ENCODE measurements at places on chromosomes 1 and 21.

GRCh38 chr1:181185461-181185860 is 97.0 kb downstream of the IER5 start:
- DNase-seq: no peak

GRCh38 chr21:33402001-33402979 is 923 bp upstream of the IFNGR2 start:
- DNase-seq: peak; percentile 81

- no peak for DNase-seq
These were observed 707 bp upstream of the GPR153 start for GRCh38 chr1:6261615-6261995.

DNA sequence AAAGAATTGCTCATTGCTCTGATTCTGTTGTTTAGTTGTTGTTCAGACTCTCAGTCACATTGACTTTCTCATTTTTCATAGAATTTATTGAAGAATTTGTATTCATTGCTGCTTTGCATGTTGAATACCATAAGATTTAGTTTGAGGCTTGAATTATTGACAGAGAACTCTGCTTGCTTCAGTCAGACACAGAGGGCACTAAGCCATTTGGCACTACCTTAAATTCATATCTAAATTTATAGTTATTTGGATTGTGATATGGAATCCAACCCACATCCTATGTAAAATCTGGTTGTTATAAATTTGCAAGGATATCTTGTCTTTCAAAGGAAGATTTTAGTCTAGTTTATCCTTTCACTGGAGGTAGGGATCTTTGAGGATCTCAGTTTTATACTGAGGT is 1748.6 kb downstream of the BRINP3 start:
- no peak for DNase-seq

- no peak for DNase-seq
These were observed 84.9 kb upstream of the KCNK2 start for GRCh38 chr1:214997685-214998084.

- DNase-seq: no peak
These were observed 32.7 kb upstream of the DHCR24 start for GRCh38 chr1:54919367-54920359.

- no peak for DNase-seq
These were observed 30.9 kb downstream of the VWA5B1 start for GRCh38 chr1:20321573-20321972.

- no peak for DNase-seq
These were observed 542.5 kb upstream of the DAB1 start for GRCh38 chr1:57966340-57966739.

- DNase-seq: no peak
These were observed 6.7 kb upstream of the CASZ1 start for GRCh38 chr1:10802944-10803715.

- DNase-seq: no peak
These were observed 94.5 kb downstream of the DNTTIP2 start for GRCh38 chr1:93784538-93784937.

GRCh38 chr1:55214212-55214933 is 791 bp downstream of the USP24 start:
- DNase-seq: peak; percentile 69

DNA sequence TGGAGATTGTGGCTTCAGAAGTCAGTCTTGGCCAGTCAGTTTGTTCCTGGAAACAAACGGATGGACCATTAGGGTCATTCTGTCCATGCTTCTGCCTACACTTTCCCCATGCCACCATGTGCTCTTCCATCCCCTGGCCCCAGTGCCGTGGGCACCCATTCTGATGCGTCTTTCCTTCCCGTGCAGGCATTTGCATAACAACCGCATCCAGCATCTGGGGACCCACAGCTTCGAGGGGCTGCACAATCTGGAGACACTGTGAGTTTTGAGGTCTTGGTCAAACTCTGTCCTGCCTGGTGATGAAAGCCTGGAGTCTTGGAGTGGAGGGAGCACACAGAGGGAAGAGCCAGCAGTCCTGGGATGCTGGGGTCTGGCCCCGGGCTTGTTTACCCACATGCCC is 61.1 kb downstream of the UBE2T start:
- DNase-seq: no peak

DNA sequence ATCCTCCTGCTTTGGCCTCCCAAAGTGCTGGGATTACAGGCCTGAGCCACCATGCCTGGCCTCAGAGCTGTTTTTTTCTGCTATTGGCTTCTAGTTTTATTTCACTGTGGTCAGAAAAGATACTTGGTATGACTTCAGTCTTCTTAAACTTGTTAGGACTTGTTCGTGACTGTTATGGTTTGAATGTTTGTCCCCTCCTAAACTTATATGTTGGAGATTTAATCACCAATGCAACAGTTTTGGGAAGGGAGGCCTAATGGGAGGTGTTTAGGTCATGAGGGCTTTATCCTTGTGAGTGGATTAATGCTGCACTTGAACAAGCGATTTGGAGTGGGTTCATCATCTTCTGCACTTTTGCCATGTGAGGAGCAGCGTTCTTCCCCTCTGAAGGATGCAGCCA is 24.5 kb upstream of the SOD1 start:
- DNase-seq: no peak

DNA sequence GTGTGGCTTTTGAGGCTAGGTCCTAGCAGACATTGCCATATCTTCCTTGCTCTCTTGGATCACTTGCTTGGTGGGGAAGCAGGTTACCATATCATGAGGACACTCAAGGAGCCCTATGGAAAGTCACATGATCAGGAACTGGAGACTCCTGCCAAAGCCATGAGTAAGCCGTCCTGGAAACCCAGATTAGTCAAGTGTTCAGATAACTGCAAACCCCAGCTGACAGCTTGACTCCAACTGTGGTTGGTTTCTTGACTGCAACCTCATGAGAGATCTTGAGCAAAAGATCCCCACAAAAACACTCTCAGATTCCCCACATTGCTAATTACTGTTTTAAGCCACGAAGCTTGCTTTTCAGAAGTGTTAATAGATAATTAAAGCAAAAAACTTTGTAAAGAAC is 58.6 kb downstream of the CACNA1E start:
- no peak for DNase-seq

DNA sequence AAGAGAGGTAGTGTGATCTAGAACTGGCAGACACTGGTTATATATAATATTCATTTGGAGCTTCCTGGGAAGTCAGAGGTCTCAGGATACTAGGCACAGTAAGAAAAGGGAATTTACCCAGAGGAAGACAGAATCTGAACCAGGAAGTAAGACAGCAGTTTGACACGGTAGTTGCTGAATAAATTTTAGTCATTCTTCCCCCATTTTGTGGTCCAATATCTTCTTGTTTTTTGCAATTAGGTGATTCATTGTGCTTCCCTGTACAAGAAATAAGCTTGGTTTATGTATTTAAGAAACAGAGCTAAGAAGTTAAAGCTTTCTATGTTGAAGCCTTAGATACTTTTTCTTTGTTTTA is 1.3 kb downstream of the TMEM167B start:
- DNase-seq: no peak

DNA sequence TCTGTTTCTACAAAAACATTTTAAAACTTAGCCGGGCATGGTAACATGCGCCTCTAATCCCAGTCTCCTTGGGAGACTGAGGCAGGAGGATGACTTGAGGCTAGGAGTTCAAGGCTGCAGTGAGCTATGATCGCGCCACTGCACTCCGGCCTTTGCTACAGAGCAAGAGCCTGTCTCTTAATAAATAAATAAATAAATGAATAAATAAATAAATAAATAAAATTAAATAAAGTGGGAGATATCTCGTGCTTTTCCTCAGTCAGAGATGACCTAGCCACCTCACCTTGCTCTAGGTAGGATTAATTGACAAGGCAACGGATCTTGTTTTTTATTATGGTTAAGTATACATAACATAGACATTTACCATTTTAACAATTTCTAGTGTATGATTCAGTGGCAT is 14.3 kb upstream of the BRWD1 start:
- DNase-seq: no peak

DNA sequence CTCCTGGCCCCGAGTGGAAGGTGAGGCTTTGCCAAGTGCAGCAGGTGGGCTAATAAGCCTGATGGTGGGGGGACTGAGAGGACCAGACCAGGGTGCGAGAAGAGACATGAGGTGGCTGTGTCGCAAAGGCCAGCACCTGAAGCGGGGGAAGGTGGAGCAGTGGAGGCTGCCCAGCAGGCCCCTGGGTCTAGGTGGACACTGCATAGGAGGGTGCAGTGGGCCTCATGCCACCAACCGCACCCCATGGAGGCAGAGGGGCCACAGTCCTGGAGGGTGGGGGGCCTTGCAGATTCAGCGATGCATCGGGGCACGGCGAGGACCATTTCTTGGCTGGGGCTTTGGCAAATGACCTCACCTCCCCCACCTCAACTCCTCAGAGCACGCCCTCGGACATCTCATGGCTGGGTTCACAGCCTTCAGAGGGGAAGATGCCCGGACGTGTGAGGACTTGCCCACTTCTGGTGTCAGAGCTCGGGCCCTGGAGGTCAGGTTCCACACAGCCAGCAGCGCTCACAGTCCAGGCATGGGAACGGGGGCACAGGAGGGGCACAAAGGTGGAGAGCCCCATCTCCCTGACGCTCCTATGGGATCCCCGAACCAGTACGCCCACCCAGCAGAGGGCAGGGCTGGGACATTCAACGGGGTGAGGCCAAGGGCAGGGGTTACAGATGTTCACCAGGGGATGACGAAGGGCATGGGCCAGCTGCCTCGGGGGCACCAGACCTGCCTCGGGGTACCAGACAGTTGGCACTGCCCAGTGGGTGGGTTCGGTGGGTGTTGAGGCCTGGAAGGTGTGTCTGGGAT is 35.4 kb downstream of the UBE2G2 start:
- no peak for DNase-seq

GRCh38 chr21:23664193-23664694 is 1943.0 kb downstream of the MRPL39 start:
- no peak for DNase-seq

- DNase-seq: no peak
These were observed 93.2 kb downstream of the PLXNA2 start for GRCh38 chr1:208150833-208151458.

DNA sequence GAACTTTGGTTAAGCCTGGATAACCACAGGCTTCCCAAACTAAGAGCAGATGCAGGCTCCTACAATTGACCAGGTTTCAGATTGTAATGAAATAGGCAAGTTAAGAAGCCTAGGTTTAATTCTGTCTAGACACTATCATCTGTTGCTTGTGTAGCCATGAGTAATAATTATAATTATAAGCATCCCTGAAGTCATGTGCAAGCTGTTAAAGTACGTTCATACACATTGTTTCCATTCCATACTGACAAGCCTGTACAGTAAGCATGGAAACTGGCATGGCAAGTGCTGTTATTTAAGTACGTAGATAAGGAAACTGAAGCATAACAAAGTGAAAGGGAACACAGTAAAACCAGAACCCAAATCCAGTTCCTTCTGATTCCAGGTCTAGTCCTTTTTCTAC is 557.2 kb upstream of the BEND5 start:
- no peak for DNase-seq

- DNase-seq: no peak
These were observed 52.2 kb upstream of the KIAA1614 start for GRCh38 chr1:180860535-180860934.
